HL-60 (cell line): ENCODE measurements at places on chromosomes 12 and 14.

GRCh38 chr14:22973217-22974032 lies 8.9 kb downstream of the AJUBA start:
- DNase-seq: peak; percentile 41

GRCh38 chr12:32116897-32117296 lies 10.2 kb downstream of the BICD1 start:
- DNase-seq: no peak

- DNase-seq: no peak
These were observed 9.1 kb upstream of the ERC1 start for GRCh38 chr12:981961-982360.

GRCh38 chr12:102958073-102958829 lies 777 bp downstream of the ASCL1 start:
- DNase-seq: no peak

- no peak for DNase-seq
These were observed 26.7 kb downstream of the TBK1 start for GRCh38 chr12:64478661-64479060.

- DNase-seq: no peak
These were observed 61.6 kb upstream of the DNM1L start for GRCh38 chr12:32617534-32617933.

DNA sequence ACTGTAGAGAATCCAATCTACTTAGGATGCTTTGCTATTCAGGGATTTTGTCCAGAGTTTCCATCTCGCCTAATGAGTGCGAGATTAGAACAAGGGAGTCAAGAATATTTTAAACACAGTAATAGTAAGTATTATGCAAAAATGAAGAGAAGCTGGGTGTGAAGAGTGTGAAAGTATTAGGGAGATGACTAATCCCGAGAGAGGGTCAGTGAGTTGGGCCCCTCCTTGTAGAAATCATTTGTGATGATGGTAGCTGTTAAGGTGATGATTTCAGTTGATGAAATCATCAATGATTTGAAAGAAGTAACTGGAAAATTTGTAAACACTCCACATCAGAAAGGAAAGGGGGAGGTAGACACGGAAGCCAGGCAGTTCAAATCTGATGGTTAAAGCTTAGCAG lies 478.9 kb upstream of the MGAT4C start:
- no peak for DNase-seq

GRCh38 chr12:121154793-121155375 lies 22.2 kb downstream of the P2RX7 start:
- DNase-seq: no peak

DNA sequence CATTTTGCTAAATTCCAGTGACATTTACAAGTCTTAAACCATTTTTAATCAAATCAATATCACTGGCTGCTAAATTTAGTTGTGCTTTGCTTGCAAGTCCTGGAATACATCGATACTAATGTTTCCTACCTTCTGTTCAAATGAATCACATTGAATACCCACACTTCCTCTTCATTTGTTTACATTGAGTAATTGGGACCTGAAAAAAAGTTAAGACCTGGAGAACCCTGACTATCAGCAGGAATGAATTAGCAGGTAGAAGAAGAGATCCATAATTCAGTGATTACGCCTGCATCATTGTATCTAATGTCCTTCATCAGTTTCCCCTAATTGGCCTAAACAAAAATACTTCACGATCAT lies 369.3 kb downstream of the ETNK1 start:
- DNase-seq: no peak
